ENCODE measurements at places on chromosomes 1 and 21.

DNA sequence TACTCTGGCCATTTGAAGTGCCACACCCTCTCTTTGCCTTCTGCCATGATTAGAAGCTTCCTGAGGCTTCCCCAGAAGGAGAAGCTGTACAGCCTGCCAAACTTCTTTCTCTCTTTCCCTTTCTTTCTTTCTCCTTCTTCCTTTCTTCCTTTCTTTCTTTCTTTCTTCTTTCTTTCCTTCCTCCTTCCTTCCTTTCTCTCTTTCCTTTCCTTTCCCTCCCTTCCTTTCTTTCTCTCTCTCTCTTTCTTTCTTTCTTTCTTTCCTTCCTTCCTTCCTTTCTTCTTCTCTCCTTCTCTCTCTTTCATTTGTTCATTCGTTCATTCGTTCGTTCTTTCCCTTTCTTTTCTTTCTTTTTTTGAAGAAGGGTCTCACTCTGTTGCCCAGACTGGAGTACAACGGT, 931.0 kb downstream of the TTLL7 start:
- no peak for DNase-seq

GRCh38 chr1:43704838-43705237, 2.5 kb upstream of the ST3GAL3 start:
- no peak for DNase-seq

DNA sequence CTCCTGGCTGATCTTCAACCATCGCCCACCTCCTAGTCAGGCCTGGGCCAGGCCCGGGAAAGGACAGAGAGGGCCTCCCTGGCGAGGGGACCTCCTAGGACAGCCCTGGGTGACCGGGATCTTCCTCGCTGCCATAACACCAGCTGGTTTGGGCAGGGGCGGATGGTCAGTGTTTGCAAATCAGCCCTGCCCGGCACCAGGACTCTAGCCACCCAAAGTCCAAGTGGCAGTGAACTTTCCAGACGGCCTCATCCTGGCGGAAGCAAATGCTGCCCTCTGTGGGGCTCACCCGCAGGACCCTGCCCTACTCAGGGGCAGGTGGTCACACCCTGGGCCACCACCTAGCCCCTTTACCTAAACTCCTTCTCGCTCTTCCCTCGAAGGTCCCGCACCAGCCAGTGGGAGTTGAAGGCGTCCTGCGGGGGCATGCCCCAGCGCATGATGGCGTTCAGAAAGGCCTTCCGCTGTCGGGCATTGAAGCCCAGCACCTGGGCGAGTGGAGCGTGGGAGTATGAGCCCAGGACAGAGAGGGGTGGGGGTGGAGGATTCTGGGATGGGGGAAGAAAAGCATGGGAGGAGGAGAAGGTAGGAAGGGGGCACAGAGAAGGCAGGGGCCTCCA, 55.3 kb downstream of the CHD5 start:
- DNase-seq, result no peak

DNA sequence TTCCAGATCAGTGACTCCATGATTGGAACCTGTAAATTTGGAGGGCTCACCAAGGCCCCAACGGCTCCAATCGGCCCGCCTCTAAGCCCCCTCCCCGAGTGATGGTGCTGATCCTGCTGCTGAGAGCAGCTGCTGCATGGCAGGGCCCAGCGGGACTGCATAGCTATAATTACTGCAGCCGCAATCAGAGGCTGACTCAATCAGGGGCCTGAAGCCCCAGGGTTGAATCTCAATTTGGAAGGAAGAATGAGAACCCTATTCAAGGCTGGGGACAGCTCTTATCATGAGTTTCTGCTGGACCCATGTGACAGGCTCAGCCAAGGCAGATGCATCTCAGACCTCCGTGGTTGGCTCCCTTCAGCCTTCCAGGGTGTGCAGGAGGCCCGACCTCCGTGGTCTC, 42.8 kb upstream of the MAGOH start:
- no peak for DNase-seq

DNA sequence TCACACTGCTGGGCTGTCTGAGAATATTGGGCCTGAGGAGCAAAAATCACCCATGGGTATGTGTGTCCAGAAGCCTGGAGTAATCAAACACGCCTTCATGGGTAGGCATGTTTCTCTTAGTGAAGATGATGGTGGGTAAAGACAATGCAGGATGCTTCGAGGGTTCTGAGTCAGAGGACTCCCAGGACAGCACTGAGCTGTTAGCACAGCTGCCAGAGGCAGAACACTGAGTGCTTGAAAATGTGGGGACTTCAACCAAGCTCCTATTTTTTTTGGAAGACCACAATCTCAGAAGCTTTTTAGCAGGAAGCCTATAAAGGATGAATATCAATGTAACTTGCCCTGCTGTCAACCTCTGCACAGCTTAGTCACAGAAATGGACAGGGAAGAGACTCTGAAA, 7.9 kb upstream of the NT5C1A start:
- DNase-seq, result no peak

DNA sequence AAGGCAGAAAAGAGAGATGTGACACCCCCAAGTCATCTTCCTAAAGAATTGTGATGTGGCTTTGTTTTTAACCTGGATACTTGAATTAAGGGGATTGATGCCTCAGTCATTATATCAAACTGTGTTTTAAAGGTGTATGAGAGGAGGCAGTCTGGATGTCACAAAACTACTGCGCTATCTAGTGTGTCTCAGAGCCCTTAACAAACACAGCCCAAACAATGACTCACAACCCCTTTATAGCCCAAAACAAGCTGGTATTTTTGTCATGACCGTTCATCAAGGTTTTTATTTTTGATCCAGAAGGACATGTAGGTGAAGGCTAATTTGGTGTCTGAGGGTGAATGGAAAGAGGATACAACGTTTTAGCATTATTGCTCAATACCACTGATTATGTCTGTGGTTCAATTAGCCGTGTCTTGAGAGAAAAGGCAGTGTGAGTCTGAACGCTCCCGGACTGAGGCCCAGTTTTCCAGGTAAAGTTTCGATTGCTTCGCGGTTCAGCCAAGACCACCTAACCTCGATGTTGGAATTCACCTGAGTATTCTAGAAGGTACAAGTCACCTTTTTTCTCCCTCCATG, 71.6 kb downstream of the SGIP1 start:
- DNase-seq, result no peak

DNA sequence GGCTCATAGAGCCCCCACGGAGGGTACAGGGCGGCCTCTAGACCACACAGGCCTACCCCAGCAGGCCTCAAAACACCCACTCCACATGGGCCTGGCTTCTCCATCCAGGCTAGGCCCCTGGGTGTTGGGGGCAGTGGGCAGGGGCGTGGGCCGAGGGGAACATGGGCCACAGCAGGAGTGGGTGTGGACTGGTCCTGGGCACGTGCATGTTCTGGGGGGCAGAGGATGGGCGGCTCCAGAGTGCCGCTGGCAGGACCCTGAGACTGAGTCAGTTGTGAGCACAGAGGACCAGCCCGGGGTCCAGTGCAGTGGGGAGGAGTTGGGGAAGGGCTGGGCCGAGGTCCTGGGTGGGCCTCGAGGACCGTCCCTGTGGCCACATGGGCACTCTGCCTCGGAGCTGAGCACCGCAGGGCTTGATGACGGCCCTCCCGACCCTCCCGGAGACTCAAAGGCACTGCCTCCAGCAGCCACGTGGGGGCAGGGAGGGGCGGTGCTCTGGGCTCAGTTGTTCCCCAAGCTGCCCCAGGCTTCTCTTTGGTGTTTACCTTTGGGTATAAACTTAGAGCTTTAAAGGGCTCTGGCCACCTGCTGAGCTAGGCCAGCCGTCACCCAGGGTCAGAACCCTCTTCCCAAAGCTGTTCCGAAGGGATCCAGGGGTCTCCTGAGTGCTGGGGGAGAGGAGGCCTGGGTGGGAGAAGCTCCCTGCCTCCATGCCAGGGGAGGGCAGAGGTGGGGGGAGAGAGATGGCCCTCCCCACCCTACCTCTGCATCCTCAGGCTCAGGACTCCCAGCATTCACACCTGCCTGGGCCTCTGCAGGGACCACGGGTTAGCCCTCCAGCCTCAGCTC, 79.9 kb downstream of the MORN1 start:
- no peak for DNase-seq

- DNase-seq, result no peak
Observed at GRCh38 chr1:117112047-117112717, 9.4 kb downstream of the TRIM45 start.

- no peak for DNase-seq
Observed at GRCh38 chr1:50975436-50975835, 5.4 kb downstream of the CDKN2C start.

DNA sequence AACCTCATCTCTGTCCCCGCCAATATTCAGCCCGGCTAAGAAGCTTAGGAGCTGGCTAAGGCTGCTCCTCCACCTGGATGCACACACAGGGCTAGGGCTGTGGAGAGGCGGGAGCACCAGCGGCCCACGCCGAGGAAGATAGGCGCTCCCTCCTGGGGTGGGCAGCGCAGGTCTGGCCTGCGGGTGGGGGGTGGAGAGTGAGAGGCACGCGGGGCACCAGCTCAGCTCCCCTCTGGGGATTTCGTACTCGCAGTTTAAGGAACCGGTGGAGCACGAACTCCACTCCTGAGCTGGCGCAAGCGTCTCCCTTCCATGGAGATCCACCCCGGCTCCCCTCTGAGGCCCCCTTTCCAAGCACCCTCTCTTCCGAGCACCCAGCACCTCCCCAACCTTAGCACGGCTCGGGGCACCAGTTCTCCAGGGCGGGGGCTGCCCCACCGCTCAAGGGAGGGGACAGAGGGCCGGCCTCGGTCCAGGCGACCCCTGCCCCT, 433 bp upstream of the KAZN start:
- no peak for DNase-seq

GRCh38 chr21:26961698-26962097, 5.2 kb downstream of the ADAMTS5 start:
- no peak for DNase-seq

DNA sequence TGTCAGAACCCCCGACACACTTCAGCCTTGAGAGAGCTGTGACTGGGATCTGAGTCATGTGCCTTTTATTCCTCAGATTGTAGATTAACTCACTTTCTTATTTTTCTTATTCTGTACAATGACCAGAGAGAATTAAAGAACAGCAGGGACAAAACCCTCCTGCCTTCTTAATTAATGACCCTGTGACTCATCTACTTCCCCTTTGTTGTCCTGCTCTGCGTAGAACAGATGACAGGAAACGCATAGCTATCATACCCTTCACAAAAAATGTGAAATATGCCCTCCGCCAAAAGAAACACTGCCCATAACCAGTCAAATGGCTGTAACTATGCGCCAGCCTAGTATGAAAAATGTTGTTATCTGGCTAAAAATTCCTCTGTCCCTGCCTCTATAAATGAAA, 9.1 kb upstream of the PADI2 start:
- no peak for DNase-seq

DNA sequence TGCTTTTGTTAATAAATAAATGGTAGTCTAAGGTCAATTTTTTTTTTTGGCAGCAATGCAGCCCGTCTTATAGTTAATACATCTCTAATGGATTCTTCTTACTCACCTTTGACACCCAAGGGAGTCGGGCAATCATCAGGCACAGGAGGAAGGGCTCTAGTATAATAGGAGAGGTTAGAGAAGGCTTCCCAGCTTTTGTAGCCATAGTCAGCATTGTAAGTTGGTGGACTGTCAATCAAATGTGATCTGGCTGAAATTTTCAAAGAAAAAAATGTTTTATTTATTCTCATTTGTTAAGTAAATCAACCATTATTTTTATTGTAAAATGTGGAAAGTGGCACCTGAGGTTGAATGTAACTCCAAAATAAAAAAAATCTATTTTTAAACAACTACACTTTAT, 2.1 kb downstream of the PTGS2 start:
- no peak for DNase-seq

DNA sequence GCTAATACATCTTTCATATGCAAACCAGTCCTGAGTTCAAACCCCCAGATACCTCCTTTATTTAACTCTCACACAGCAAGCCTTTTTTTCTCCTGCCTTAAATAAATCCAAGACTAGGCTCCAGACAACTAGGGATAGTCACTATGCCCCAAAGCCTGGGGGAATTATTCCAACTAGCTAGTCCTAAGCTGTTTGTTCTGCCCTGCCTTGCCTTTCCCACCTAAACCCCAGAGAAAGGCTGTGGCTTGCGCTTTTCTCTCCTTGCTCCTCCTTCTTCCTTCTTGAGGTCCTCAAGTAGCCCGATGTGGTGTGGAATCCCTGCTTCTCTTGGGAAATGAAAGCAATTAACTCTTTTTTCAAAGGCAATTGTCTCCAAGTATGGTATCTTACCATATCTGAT, 31.8 kb downstream of the C1orf87 start:
- no peak for DNase-seq

GRCh38 chr1:99177465-99177864, 86.8 kb upstream of the PLPPR4 start:
- no peak for DNase-seq

DNA sequence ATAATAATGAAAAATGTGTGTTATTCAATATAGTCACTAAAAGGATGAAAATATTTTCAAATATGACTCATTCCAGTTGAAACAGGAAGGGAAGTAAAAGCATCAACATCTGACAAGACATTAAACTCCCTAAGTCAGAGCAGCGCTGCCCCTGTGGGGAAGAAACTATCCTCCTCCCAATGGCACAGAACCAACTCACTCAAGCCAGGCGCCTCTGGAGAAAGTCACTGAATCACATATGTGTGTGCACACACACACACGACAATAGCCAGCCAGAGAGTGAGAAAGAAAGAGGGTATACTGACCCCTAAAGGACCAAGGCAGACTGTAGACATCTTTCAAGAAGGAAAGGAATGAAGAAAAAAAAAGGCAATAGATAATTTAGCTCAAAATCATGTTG, 126.9 kb downstream of the SETD4 start:
- DNase-seq, result no peak

DNA sequence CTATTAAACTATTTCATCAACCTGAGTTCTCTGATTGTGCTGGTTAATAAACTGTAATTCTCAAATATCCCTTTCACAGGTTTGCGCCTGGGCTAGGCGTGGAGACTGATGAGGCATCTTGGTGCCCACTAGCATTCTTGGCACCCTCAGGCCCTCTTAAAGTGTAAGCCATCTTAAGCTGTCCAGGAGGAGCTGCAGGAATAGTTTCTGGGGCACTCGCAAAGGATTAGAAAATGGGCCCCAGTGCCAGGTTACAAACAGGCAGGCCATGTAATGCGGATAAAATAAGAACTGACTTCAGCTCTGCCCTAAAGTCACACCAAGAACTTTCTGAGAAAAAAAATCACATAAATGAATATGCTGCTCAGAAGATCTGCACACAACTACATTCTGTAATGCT, 1.1 kb downstream of the CASQ2 start:
- no peak for DNase-seq

DNA sequence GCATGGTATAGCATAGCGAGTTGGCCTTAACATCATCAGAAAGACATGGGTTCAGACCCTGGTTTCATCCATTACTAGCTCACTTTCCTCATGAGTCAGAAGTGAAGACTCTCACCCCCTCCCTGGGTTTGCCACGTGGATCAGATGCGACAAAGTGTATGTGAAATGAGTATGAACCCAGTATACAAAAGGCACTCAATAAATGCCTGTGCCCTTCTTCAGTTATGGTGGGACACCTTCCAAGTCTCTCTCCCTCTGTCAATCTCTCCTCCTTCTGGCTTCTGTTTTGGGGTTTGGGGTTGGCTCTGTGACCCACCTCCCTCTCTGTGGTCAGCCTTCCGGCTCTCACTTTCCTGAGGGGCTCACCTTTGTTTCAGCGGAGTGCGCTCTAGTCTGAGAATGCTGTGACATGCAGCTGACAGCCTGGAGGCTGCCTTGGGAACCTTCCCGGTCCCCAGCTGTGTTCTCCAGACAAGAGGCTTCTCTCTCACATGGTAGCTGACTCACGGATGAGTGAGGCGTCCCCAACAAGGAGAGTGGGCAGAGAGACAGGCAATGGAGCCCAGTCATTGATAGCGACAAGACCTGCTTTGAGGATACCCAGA, 155.0 kb upstream of the EDN2 start:
- DNase-seq, result no peak
